Stimulated activated CD8-positive, alpha-beta memory T cell treated with anti-CD3 and anti-CD28 coated beads, Interleukin-7, amount 100 ng/mL, for 1 hour (primary cell): ENCODE measurements at places on chromosomes 1 and 21.

- DNase-seq = no peak
These were observed 24.0 kb upstream of the SPOCD1 start for GRCh38 chr1:31839662-31840343.

GRCh38 chr1:182280504-182280900 is 111.1 kb downstream of the GLUL start:
- no peak for DNase-seq

DNA sequence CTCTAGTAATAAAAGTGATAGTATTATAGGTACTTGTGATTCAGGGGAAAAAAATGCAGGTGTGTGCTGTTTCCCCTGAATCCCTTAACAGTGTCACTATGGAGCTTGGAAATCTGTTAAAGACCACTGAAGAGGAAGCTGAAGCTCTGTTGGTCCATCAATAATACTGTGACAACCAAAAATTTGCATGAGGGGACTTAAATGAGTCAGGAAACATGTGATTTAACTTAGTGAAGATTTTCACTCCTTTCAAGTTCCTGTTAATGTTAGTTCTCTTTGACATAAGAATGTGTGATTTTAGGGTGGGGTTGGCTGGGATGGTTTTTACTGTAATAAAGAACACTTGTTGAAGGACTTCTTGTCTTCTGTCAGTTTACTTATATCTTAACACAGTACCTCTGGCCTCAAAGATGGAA is 32.0 kb downstream of the VANGL2 start:
- DNase-seq = no peak

DNA sequence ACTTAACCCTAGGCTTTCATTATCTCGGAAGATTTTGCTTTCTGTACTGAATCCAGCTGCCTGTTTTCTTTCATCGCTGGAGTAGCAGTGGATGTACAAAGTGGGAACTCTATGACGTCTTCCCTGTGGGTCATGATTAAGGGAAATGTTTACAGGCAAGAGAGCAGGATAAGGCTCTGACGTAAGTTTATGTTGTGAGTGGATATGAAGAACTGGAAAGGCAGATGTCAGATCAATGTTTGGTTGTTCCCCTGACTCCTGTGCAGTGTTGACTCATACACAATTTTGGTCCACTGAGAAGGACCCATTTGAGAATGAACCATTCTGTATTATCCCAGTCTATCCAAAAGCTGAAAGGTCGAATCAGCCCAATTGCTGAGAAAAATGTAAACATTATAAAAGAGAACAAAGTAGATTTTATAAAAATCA is 292.4 kb downstream of the GRIK1 start:
- no peak for DNase-seq

GRCh38 chr1:198287916-198288315 is 131.1 kb downstream of the NEK7 start:
- DNase-seq = no peak

DNA sequence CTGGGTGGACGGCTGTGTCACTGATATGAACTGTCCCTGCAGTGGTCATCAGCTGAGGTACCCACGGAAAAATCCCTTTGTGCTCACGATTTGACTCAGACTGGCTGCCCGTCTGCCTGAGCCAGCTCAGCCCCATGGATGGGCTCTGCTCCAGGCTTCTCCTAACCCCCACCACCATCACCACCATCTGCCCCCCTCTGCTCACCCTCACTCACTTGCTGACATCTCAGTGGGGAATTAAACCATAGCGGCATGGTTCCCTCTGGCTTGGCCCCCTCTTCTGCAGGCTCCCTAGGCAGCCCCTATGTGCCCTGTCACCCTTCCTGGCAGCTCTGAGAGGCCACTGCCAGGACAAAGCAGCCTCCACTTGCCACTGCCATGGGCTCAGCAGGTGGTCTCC is 17.3 kb downstream of the SLC6A9 start:
- DNase-seq = no peak

DNA sequence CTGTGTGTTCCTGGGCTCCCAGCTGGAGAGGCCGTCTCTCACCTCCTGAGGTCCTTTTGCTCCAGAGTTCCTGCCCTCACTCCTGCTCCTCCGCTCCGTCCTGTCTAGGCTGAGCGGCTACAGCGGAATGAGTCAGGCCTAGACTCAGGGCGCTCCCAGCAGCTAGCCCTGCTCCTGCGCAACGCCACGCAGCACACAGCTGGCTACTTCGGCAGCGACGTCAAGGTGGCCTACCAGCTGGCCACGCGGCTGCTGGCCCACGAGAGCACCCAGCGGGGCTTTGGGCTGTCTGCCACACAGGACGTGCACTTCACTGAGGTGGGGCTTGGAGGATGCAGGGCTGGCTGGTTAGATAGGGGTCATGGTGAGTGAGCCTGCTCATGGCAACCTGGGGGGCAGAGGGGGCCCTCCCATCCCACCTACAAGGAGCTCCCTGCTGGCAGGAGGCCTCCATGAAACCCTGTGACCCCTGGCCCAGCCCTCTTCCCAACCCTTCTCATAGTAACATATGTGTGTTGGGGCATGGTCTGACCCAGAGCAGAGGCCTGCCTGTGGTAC is 15.1 kb downstream of the PSRC1 start:
- no peak for DNase-seq

- DNase-seq = no peak
These were observed 126.9 kb downstream of the VAV3 start for GRCh38 chr1:107838056-107838455.

GRCh38 chr1:229344937-229345684 is 2.3 kb upstream of the CCSAP start:
- no peak for DNase-seq

GRCh38 chr1:177343445-177343844 is 172.7 kb downstream of the BRINP2 start:
- no peak for DNase-seq

- DNase-seq = no peak
These were observed 55.5 kb upstream of the FOXO6 start for GRCh38 chr1:41305576-41306363.

GRCh38 chr1:232186931-232187330 is 443.0 kb downstream of the SIPA1L2 start:
- no peak for DNase-seq

DNA sequence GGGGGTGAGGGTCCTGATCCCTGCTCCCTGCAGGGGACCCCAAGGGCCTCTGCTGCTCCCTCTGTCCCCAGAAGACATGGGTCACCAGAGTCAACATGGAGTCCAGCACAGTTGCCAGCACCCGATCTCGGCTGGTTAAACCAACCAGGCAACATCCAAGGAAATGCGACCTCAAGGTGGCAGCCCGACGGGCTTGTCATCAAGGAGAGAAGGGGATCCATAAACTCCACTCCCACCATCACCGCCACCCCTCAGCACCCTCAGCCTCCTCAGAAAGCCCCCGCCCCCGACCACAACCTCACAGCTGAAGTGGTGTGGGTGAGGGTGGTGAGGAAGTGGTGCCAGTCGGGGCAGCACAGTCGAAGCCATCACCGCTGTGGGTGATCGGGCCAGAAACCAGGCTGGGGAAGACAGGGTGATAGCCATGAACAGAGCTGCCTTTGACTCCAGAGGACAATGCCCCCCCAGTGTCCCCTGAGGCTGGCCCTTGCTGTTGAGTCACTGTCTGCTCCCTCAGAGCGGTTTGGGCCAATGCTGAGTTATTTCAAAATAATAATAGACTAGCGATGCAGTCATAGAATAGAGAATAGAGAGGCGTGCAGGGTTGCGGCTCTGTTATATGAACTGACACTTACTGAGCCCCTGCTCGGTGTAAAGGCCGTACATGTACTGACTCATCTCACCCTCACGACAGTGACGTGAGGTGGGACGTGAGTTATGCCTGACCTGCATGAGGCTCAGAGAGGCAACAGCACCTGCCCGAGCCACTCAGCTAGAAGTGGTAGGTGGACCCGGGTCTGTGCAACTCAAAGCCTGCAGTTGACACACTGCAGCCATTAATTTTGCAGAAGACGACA is 88.7 kb upstream of the IFFO2 start:
- DNase-seq = no peak

- no peak for DNase-seq
These were observed 100.4 kb upstream of the BRINP3 start for GRCh38 chr1:190578017-190578416.

DNA sequence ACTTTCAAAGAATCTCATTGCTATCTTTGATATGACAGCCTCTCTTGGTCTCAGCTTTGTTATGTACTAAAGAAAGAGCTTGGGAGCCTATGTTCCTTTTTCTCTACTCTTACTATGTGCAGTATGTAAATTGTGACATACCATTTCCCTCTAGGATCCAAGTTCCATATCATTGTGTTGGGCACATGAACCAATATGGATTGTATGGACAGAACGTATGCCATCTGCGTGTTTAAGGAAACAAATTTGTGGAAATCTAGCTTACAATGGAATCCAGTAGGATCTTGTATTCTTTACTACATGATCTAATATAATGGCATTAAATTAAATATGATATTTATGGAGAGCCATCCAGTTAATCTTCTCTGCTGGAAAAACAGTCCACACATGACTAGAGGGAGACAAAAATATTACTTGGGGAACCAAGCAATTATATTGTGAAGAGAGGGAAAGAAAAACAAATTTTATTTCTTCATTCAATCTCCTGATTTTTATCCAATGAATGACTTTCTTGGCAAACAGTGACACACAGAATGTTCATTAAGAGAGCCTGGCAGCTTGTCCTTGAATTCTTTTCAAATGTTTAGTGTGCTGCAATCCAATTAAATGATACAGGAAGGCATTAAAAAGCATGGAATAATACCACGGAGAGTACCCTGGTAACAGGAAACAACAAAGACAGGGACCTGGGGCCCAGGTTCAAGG is 106.5 kb upstream of the DAB1 start:
- no peak for DNase-seq

- no peak for DNase-seq
These were observed 38.4 kb downstream of the FYB2 start for GRCh38 chr1:56780826-56781225.

- no peak for DNase-seq
These were observed 73.5 kb downstream of the SGIP1 start for GRCh38 chr1:66607458-66607857.

GRCh38 chr1:56094168-56094567 is 485.2 kb downstream of the PLPP3 start:
- DNase-seq = no peak

- DNase-seq = no peak
These were observed 8.8 kb downstream of the MYCL start for GRCh38 chr1:39892601-39893595.

DNA sequence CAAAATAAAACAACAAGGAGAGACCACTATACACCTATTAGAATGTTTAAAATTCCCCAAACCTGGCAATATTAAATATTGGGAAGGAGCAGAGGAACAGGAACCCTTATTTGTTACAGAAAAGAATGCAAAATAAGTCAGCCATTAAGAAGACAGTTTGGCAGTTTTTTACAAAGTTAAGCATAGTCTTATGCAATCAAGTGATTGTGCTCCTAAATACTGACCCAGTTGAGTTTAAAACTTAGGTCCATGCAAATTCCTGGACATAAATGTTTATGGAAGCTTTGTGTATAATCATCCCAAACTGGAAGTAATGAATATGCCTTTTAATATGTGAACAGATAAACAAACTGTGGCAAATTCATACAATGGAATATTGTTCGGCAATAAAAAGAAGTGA is 72.9 kb upstream of the RGS4 start:
- no peak for DNase-seq

GRCh38 chr21:25456672-25457071 is 150.6 kb downstream of the MRPL39 start:
- no peak for DNase-seq

- no peak for DNase-seq
These were observed 50.1 kb downstream of the BRWD1 start for GRCh38 chr21:39263372-39263771.

GRCh38 chr1:58779801-58780382 is 4.0 kb downstream of the JUN start:
- no peak for DNase-seq

GRCh38 chr1:19414515-19415121 is 70.7 kb downstream of the CAPZB start:
- DNase-seq = no peak

DNA sequence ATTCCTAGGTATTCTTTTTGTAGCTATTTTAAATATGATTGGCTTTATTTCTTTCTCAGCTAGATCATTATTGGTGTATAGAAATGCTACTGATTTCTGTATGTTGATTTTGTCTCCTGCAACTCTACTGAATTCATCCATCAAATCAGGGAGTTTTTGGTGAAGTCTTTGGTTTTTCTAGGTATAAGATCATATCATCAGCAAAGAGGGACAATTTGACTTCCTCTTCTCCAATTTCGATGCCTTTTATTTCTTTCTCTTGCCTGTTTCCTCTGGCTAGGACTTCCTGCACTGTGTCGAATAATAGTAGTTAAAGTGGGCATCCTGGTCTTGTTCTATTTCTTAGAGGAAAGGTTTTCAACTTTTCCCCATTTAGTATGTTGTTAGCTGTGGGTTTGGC is 27.5 kb upstream of the PRKACB start:
- no peak for DNase-seq

DNA sequence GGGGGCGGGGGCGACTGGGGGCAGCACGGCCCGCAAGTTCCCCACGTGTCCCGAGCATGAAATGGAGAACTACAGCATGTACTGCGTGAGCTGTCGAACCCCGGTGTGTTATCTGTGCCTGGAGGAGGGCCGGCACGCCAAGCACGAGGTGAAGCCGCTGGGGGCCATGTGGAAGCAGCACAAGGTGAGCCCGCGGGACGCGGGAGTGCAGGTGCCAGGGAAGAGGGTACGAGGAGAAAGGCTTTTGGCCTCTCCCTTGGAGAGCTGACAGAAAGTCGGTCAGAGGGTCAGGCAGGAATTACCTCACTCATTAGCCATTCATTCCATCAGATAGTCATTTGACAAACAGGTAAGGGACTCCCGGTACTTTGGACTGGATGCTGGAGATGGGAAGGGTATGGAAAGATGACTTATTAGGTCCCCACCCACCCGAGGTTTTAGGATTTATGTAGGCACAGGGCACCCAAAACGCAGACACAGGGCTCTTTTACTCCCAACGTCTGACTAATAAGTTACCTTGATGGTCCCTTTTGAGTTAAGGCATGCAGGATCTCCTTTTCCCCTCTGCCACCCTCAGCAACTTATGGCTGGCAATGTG is 2.1 kb downstream of the TRIM67 start:
- DNase-seq = no peak

- DNase-seq = no peak
These were observed 59.9 kb upstream of the KCNK1 start for GRCh38 chr1:233554037-233554436.

- no peak for DNase-seq
These were observed 65.3 kb upstream of the MAGI3 start for GRCh38 chr1:113325022-113325421.

- no peak for DNase-seq
These were observed 99.5 kb upstream of the CSF3R start for GRCh38 chr1:36582066-36582755.

- DNase-seq = no peak
These were observed 241.3 kb downstream of the PLA2G4A start for GRCh38 chr1:187070076-187070475.

- DNase-seq = no peak
These were observed 1.8 kb upstream of the TSPEAR start for GRCh38 chr21:44713130-44713529.
